ENCODE measurements at places on chromosomes 13 and 19. TPM values are rescaled to one million over a fixed set of nuclear protein-coding genes. Genes with fewer than 3 reads are reported as not detected.

Gene SIGLEC12
- not detected for total RNA-seq

Gene PRMT1
- total RNA-seq = 127 TPM

Gene CFAP97D2
- not detected for total RNA-seq

Gene PDCD5
- total RNA-seq = 99.8 TPM

Gene GPR12
- total RNA-seq = not detected

Gene PEPD
- total RNA-seq = 42.7 TPM

Gene TMIGD2
- total RNA-seq = not detected

Gene PCP2
- total RNA-seq = not detected

Gene CEACAM19
- 3.1 TPM for total RNA-seq

Gene DENND1C
- total RNA-seq = not detected

Gene SH2D3A
- not detected for total RNA-seq

Gene CEACAM4
- total RNA-seq = not detected

Gene MIA
- 4.6 TPM for total RNA-seq

Gene PRX
- total RNA-seq = 2.4 TPM
